ENCODE measurements at places on chromosomes 11 and 22. TPM values are rescaled to one million over a fixed set of nuclear protein-coding genes. Genes with fewer than 3 reads are reported as not detected.

Gene GNAZ
- 3.1 TPM for total RNA-seq

Gene TRPM5
- total RNA-seq = not detected

Gene RAG2
- not detected for total RNA-seq

Gene PRR33
- total RNA-seq = not detected

Gene ADAMTS15
- total RNA-seq = 66.9 TPM

Gene OR10G8
- not detected for total RNA-seq

Gene DPP3
- 48.5 TPM for total RNA-seq

Gene DBX1
- total RNA-seq = not detected

Gene IFITM10
- 0.73 TPM for total RNA-seq

Gene TSGA10IP
- not detected for total RNA-seq

Gene COPB1
- total RNA-seq = 220 TPM

Gene GGTLC3
- total RNA-seq = not detected

Gene TMEM109
- 39.7 TPM for total RNA-seq

Gene MPZL2
- total RNA-seq = not detected

Gene ADORA2A
- 4.1 TPM for total RNA-seq

Gene ANAPC15
- 21.1 TPM for total RNA-seq

Gene DDIAS
- total RNA-seq = 8.0 TPM

Gene TREH
- total RNA-seq = not detected

Gene GATD1
- total RNA-seq = 48.1 TPM

Gene MMP12
- 0.59 TPM for total RNA-seq

Measured in subcutaneous preadipocyte (primary cell).